Central memory CD8-positive, alpha-beta T cell (primary cell): ENCODE measurements at places on chromosomes 4 and X.

DNA sequence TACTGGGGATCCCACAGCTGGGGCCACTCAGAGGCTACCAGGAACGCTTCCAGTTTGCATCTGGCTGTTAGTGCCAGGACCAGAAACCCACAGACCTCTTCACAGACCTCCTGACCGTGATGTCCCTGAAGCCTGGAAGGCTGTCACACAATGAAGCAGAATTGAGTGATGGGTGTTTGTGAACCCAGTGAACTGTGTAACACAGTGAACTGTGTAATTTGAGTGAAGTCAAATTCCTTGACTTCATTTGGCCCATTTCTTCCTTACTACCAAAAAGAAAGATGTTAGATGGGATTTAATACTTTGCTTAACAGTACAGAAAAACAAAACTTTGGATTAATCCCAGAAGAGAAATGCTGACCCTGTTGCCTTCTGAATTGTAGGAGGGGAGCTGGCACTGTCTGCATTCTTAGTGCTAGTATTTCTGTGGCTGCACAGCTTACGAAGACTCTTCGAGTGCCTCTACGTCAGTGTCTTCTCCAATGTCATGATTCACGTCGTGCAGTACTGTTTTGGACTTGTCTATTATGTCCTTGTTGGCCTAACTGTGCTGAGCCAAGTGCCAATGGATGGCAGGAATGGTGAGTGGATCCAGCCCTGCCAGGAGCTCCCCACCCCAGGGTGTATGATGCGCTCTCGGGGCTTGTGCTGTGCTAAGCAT, 17.8 kb downstream of the SRD5A3 start:
- no peak for DNase-seq

DNA sequence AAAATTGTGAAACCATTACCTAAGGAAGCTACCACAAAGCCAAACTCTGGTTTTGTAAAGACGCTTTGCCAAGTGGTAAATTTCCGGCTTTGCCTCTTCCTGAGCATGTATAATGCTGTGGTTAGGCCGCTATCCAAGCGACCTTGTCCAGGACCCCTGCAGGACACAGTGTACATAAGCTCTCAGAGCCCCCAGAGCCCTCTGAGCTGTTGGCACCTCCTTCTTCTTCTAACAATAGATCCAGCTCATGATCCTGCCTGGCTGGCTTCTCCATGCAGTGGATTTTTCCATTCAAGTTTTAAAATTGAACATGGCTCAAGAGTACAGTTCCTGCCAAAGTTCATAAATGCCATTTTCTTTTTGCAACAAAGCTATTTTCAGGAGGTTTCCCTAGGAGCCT, 326.7 kb downstream of the MAPK10 start:
- no peak for DNase-seq

DNA sequence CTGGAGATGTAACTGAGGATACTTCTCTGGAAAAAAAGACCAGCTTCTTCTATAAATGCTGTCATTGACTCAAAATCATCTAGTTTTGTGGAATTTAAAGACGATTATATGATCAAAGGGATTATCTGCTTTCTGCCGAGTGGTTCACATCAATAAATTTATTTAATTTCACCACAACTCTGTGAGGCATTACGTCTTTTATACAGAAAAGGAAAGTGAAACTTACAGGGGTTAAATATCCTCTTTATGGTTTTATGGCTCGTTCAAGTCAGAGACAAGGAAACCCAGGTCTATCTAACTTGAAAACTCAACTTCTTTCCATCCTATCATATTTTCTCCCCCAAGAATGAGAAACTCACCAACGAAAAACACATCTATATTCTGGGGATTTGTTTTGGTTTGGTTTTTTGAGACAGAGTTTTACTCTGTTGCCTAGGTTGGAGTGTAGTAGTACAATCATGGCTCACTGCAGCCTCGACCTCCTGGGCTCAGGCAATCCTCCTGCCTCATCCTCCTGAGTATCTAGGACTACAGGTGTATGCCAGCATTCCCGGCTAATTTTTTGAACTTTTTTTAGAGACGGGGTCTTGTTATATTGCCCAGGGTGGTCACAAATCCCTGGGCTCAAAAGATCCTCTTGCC, 377.9 kb upstream of the EMCN start:
- no peak for DNase-seq

DNA sequence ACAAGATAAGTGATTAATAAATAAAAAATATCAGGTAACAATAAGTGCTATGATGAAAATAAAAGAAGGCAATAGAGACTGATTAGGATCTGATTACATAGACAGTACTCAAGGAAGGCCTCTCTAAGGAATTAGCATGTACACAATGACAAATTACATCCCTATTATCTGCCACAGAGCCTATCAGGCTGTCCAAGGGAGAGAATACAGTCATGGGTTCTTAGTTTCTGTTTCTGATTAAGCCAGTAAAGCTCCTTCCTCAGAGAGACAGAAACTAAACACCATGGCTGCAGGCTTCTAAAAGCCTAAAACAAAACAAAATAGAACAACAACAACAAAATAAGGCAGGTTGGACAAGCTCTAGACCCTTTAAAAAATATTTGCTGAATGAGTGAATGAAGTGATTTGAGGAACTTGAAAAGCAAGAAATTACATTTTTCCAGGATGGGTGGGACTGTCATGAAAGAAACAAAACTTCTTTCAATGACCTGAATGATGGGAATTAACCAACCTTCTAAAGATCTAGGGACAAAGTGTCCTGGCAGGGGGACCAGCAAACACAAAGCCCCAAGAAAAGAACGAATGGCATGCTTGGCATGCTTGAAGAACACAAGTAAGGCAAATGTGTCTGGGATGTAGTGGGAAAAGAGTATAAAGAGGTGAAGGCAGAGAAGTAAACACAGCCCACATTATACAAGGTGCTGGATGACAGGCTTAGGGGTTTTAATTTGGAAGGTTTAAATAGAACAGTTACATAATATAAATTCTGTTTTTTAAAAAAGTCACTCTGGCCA, 44.1 kb downstream of the NAA11 start:
- no peak for DNase-seq

GRCh38 chr4:25922812-25923369, 8.9 kb downstream of the SMIM20 start:
- DNase-seq, result no peak

DNA sequence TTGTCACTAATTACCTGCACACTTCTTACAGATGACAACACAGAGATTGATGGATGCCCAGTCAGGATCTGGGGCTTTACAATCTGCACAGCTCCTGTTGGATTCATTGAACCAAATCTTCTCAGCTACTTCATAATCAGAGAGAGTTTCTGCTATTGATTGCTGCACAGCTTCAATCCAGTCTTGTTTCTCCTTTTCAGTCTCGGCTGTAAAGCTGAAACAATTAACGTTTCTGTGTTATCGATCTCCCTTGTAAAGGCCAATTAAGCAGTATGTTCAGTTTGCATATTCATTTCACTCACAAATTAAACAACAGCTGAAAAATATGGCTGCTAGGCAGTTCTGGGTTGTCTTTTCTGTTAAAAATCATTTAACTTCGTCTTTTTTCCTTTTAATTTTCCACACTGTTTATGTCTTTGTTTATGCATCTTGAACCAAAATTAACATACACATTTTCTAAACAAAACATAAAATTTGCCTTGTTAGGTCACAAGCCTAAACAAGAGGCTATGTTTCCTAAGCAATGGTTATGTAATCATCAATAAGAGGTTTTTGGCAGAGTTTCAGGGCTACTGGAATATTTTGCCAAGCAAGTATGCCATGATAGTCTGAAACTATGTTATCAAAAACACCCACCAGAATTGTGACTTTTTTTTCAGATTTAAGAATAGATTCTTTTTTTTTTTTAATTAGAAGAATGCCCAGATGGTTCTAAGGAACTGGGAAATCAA, 79.2 kb downstream of the ARAP2 start:
- DNase-seq, result no peak

GRCh38 chrX:149831473-149831872, 49.5 kb upstream of the MAGEA8 start:
- DNase-seq, result no peak

DNA sequence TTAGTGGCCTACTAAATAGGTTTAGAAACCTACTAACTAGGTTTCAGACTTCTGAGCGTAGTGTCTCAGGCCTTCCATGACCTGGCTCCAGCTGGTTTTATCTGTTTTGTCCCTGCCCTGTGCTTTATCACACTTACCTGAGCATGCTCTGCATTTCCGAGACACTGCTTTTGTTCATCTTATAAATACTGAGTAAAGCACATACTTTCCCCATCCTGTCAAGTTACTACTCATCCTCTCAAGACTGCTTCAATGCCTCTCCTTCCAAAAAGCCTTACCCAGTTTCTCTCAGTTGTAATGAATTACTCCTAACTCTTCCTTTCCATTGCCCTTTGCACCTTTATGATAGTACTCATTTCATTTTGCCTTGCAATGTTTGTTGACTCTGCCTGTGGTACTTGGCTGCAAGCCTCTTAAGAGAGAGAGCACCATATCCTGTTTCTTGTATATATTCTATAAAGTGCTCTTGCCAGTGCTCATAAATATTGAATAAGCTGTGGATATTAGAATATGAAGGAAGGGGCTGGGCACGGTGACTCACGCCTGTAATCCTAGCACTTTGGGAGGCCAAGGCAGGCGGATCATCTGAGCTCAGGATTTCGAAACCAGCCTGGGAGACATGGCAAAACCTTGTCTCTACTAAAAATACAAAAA, 34.4 kb downstream of the SLAIN2 start:
- no peak for DNase-seq

DNA sequence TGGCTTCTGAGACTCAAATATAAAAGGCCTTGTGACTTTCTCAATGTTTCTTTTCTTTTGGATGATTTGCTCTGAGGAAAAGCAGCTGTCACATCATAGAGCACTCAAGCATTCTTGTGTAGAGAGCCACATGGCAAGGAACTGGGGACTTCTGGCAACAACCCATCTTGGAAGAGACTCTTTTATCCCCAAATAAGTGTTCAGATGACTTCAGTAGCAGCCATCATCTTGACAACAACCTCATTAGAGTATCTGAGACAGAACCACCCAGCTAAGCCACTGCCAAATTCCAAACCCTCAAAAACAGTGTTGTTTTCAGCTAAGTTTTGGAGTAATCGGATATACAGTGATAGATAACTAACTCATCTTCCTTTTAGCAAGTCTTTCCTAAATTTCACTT, 1431.7 kb upstream of the IGFBP7 start:
- DNase-seq, result no peak

- no peak for DNase-seq
These were observed 1.9 kb downstream of the POU4F2 start for GRCh38 chr4:146640465-146641061.

DNA sequence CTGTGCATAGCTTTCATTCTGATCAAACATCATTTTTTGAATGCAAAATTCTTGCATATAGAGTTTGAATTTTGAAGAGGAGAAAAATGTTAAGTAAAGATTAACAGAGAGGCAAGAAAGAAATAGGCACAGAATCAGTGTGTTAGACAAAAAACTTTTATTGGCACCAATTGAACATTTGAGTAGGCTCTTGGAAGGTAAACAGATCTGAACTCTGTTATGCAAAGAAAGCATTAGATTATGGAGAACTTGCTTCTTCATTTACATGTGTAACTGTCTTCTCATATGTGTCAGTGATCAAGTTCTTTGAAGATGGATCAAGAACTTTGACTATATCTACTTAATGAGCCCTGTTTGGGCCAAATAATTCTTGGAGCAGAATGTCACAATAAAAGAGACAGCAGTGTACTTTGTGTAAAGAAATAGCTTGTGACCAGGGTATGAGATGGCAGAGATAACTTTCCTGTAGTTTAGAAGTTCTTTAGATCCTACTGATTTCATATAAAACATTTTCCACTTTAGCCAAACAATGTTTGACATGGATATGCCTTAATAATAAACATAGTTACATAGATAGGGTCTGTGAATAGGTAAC, 61.3 kb downstream of the LIMCH1 start:
- no peak for DNase-seq

DNA sequence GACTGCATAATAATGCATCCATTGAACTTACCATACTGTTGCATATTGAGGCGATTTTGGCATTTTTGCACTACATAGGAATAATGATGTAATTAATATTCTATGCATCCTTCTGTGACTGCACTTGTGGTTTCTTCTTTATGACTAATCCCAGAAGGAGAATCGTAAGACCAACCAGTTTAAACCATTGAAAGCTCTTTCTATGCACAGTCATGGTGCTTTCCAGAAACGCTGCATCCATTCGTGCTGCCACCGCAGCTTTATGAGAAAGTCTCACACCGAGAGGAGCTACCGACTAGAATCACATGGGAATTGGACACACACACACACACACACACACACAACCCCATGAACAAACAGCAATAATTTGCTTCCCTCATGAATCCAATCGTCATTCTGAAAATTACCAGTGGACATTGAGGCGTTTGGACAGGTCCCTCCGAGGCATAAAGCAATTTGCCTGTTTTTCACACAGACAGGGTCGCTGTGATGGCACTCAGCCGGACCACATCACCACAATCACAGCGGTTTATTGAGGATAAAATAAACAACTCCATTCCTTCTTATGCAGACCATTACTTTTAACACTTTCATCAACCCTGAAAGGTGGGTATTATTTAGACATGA, 64.2 kb downstream of the PACRGL start:
- DNase-seq, result no peak

DNA sequence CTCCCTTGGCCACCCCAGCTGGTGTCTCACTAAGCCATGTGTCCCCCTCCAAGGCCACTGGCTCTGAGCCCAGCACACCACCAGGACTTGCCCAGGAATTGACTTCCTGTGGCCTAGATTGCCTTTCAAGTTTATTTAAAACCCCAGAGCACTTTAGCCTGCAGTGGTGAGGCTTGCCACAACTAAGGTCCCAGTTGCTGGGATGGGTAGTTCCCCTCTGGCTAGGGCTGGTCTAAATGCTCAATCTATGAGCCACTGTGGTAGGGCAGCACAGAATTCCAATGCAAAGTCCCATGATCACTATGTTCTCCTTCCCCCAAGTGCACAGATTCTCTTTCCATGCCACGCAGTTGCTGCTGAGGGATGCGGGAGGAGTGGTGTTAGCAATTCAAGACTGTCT, 61.1 kb upstream of the HCCS start:
- DNase-seq, result no peak

DNA sequence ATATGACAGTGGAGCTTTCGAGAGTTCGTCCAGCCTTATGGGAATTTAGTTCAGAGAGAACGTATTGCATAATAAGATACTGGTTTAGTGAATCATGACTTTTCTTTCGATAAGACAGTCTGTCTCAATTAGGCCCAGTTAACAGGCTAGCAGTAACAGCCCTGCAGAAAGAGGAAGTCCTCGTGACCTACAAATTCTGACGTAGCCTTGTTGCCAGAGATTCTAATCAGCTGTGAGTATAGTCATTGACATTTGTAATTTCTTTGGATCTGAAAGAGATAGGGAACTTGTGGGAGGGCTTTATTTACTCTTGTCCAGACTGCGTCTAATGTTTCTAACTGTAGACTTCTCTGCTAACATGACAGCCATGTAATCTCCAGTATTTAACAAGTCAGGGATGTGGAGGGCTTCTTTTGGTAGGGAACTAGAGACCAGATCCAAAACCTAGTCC, 15.8 kb downstream of the ART3 start:
- no peak for DNase-seq

DNA sequence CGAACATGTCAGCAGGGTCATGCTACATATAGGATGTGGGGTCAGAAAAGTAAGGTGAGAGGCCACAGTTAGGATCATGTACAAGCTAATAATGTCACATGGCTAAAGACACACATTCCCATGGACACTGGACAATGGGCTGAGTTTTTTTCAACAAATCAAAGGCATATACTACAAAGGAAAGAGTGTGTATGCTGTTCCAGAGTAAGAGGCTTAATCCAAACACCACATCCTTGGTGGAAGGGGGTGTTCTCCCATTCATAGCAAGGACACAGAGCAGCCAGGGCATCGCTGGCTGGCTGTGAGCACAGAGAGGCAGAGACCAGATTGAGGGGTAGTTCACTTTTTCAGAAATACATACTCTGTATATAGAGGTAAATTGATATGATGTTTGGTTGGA, 131.7 kb downstream of the MGST2 start:
- DNase-seq, result no peak
